ENCODE measurements at places on chromosomes 6 and 20. TPM values are rescaled to one million over a fixed set of nuclear protein-coding genes. Genes with fewer than 3 reads are reported as not detected.
A peak's percentile ranks its signal among the peaks of the same experiment; 100 is the strongest.

DNA sequence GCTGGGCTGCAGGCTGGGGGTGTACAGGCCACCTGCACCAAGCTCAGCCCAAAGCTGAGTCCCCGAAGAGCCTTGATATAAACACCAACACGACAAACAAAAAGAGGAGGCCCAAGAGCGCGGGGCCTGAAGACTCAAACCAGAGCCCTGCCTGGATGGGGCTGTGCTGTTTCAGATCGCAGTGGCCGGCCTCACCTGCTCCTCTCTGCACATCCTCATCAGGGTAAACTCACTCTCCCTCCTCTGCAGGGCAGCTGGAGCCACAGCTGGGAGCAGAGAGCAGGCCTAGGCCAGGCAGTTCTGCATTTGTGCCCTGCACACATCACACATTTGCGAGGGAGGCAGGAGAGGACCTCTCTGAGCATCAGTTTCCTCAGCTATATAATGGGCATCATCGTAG is 3.7 kb upstream of the RBM38 start:
- peak; percentile 5 for DNase-seq

GRCh38 chr6:56356426-56356825 is 109.0 kb upstream of the COL21A1 start:
- DNase-seq: no peak

- DNase-seq: no peak
Measured at GRCh38 chr6:9799582-9799981, 615.3 kb downstream of the TFAP2A start.

DNA sequence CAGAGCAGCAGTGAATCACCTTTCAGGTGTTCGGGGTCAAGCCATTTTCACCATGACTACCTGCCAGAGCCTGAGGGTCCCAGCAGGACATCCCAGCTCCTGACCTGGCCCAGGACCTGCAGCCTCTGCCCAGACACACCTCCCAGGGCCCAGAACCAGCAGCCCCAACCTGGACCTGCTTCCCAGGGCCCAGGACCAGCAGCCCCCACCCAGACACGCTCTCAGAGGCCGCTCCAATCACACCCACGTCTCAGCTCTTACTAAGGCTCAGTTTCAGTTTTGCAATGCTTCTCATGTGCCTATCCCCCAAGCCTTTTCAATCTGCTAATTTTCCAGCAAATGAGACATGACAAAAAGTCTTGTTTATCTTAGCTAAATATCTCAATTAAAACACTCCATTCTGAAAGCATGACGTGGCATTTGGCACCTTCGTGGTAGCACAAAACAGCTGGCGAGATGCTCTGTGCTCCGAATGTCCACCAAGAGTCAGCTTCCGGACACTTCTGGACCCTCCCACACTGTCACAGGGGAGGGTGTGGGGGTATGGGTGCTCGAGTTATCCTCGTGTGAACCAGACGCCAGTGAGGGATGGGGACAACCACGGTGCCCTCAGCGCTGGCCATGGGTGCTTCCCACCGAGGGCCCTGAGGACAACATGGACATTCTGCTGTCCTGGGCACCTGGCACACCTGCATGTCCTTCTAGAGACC is 253.2 kb downstream of the DLL1 start:
- DNase-seq: no peak

- no peak for DNase-seq
Measured at GRCh38 chr20:15362849-15363248, 1025.4 kb upstream of the FLRT3 start.

GRCh38 chr6:160742090-160742489 is 40.0 kb downstream of the PLG start:
- DNase-seq: no peak

- no peak for DNase-seq
Measured at GRCh38 chr20:63773571-63774241, 34.1 kb downstream of the SLC2A4RG start.

DNA sequence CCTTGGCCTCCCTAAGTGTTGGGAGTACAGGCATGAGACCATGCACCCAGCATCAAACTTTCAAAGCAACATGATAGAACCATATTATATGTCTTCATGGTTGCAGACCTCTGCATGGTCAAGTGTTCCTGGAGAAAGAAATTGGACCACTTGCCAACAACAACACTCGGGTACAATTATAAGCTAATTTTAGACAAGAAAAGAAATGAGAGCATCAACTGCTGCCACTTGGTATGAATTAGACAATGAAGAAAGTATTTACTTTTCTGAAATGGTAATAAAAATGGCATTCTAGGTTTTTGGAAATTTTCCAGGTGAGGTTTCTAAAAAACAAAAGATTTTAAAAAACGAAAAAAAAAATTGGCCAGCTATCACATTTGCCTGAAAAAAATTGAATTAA is 7.7 kb upstream of the PM20D2 start:
- no peak for DNase-seq

DNA sequence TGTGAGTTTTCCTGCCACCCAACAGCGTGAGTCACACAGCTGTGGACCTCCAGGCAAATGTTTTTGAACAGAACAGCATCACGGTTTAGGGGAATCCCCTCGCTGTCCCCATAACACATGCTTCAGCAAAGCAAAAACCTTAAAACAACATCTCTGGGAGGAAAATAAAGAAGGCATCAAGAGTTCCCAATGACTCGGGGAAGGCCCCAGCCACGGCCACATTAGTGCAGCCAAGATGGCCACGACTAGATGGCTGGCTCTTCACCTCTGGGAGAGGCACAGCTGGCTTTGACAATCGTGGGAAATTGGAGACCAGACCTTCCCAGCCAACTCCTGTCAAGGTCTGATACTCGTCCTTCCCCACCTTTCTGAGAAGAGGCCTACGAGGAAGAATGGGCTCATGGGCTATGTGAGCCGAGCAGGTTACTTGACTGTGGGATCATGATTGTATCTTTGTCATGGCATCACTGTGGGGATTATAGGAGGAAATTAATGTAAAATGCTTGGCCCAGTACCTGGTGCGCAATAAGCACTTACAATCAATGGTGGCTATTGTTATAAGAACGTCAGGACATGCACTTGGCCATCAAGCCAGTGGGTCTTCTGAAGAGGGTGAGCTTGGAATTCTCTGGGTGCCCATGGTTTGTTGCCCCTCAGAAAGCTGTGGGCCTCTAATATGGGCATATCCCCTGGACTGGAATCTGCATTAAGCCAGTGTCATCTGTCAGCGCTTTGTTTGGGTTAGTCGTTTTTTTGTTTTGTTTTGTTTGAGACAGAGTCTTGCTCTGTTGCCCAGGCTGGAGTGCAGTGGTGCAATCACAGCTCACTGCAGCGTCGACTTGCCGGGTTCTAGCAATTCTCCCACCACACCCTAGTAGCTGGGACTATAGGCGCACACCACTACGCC is 43.6 kb downstream of the FGD2 start:
- DNase-seq: peak; percentile 61

GRCh38 chr6:162187168-162187935 is 540.2 kb downstream of the PRKN start:
- no peak for DNase-seq

DNA sequence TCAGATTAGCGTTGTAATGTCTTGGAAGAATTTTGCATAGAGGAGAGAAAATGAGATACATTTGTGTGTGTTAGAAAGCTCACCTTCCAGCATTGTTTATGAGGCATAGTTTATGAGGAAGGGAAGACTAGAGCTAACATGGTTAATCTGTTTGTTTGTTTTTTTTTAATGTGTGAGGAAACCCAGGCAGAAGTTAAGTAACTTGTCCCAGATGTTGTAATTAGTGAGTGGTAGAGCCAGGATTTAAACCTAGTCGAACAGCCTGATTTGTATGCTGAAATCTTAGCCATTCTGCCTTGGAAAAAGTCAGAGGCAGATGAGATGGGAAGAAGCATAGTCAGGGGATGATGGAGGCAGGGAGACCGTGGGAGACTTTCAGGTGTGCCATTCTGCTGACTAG is 29.1 kb downstream of the NDUFAF5 start:
- DNase-seq: no peak

DNA sequence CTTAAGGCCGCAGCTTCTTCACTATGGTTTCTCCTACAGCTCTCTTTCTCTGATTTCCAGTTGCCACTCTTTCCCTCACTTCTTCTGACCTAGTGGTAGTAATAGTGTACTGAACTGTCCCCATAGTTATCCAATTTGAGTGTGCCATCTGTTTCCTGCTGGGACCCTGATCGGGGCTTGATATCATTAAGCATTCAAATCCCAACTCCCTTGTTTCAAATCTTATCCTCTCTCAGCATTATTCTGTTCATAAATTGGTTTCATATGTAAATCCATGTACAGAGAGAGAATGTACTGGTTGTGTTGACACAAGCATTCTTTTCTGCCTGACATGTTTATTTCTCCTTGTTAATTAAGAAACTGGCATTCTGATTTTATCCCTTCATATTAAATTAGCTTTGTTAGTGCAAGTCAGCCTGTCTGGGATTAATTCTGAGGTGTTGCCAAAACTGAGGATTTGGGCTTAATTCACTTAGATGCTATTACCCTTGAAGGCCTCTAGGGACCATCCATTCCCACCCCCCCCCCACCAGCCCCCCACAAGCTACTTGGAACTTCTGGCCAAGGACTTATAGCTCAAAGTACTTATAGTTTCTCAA is 84.6 kb upstream of the PROKR2 start:
- DNase-seq: no peak

DNA sequence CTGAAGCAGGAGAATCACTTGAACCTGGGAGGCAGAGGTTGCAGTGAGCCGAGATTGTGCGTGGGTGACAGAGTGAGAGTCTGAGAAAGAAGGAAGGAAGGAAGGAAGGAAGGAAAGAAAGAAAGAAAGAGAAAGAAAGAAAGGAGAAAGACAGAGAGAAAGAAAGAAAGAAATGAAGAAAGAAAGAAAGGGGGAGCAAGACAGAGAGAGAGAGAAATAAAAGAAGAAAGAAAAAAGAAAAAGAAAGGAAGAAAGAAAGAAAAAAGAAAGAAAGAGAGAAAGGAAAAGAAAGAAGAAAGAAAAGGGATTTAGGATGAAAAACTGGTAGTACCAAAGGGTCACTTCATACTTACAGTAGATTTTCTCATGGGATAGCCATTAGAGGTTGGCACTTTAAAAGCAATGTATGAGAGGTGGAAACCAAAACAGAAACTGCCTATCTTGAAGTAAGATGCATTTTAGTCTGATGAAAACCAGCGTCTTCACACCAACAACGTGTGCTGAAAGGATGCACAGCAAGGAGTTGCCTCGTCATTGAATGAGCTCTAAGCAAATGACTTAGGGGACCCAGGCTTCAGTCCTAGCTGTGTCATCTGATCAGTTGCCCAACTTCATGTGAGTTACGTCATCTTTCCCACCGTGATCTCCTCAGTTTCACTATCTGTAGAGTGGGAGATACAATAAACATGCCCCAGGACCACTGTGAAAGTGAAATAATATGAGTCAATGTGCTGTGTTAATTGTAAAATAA is 133.9 kb upstream of the NEDD9 start:
- peak; percentile 71 for DNase-seq

GRCh38 chr6:163501026-163501425 is 86.5 kb downstream of the QKI start:
- DNase-seq: no peak

GRCh38 chr6:11495565-11496145 is 41.9 kb upstream of the TMEM170B start:
- DNase-seq: no peak

GRCh38 chr20:50015993-50016770 is 33.4 kb downstream of the SNAI1 start:
- no peak for DNase-seq

- no peak for DNase-seq
Measured at GRCh38 chr6:147867433-147868226, 359.1 kb downstream of the SAMD5 start.

DNA sequence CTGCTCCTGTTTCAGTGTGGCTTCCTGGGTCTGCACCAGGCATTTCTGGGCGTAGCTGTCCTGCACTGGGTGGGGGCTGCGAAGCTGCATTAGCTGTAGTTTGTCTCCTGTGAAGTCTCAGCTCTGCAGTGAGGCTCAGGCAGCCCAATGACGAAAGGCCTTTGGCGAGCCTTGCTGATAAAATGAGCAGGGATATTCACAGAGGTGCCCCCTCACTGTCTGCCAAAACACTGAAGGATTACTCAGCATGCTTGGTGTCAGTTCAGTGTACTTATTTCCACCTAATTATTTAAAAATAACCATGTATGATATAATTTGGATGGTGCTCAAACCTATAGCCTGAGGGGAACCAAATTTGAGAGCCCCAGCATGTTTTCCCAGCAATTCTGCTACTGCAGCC is 73.5 kb downstream of the ECT2L start:
- no peak for DNase-seq

GRCh38 chr6:162626869-162627268 is 100.7 kb downstream of the PRKN start:
- no peak for DNase-seq

DNA sequence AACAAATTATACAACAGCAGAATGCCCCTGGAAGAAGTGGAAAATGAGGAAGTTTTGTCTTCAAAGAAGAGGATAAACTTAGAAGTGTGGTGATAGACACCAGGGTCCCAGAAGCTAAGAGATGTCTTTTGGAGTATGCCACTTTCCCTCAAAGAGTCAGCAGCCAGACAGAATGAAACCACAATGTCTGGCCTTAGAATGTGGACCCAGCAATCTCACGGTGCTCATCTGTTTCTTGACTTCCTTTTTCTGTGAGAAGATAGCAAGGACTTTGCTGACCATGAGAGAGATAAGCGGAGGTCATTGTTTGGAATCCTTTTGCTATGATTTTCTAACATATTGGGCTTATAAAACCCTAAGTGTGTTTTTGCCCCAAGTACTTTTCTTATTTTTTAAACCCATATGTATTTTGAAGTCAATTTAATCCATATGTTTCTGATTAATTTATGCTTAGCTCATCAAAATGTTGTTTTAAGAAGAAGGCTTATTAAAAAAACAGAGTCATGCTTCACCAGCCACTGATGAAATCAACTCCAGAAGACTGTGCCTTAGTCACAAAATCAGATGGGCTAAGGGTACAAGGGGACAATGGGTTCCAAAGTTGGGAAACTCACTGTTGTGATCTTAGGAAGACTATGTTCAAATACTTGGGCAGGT is 451.2 kb upstream of the JAG1 start:
- DNase-seq: no peak

TMEM242 gene
- 17.4 TPM for polyA plus RNA-seq

DLL1 gene
- 2.8 TPM for polyA plus RNA-seq

MDFI gene
- polyA plus RNA-seq: not detected

CLPSL2 gene
- polyA plus RNA-seq: not detected

SRC gene
- 0.82 TPM for polyA plus RNA-seq

SLC12A5 gene
- polyA plus RNA-seq: not detected

ZC3H12D gene
- polyA plus RNA-seq: not detected

HTR1B gene
- polyA plus RNA-seq: not detected
